ENCODE measurements at places on chromosomes 16 and 17. TPM values are rescaled to one million over a fixed set of nuclear protein-coding genes. Genes with fewer than 3 reads are reported as not detected.

The PRSS21 gene
- not detected for total RNA-seq

The FNDC8 gene
- total RNA-seq = not detected

The KRT34 gene
- 6.7 TPM for total RNA-seq

The OTOP2 gene
- not detected for total RNA-seq

DNA sequence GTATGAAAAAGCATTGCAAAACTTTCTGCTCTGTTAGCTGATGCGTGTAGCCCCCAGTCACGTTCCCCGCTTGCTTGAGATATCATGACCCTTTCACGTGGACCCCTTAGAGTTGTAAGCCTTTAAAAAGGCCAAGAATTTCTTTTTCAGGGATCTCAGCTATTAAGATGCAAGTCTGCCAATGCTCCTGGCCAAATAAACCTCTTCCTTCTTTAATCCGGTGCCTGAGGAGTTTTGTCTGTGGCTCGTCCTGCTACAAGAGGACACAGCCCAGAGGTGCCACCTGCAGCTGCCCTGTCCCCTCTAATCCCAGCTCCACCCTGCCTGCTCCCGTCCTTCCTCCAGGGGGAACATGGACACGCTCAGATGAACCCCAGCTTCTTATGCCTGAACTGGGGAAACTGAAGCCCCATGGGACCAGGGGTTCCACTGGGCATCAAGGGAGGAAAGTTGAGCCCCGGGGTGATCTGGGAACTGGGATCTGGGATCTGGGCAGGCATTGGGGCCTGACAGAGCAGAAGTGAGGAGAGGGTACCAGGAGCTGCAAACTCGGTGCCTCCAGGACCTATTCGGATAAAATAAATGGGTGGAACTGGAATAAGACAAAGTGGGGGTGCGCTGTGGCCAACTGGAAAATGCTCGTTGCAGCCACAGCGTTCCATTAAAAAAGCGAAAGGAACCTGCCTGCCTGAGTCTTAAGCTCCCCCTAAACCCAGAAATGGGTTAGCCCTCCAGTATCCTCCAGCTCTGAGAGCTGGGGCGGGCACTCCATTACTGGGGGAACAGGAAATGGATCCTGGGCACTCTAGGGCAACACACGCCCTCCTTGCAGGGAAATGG lies 19.7 kb downstream of the QPRT start:
- DNase-seq = no peak

- DNase-seq = no peak
Observed at GRCh38 chr16:63806794-63807506, 1314.9 kb downstream of the CDH11 start.

GRCh38 chr16:27773344-27773743 lies 223.4 kb downstream of the KATNIP start:
- DNase-seq = no peak

- no peak for DNase-seq
Observed at GRCh38 chr17:55969562-55970324, 183.5 kb upstream of the ANKFN1 start.

GRCh38 chr17:79670537-79671084 lies 59.8 kb upstream of the RBFOX3 start:
- DNase-seq = no peak

GRCh38 chr16:28317040-28317880 lies 24.9 kb downstream of the SBK1 start:
- DNase-seq = peak; percentile 46

DNA sequence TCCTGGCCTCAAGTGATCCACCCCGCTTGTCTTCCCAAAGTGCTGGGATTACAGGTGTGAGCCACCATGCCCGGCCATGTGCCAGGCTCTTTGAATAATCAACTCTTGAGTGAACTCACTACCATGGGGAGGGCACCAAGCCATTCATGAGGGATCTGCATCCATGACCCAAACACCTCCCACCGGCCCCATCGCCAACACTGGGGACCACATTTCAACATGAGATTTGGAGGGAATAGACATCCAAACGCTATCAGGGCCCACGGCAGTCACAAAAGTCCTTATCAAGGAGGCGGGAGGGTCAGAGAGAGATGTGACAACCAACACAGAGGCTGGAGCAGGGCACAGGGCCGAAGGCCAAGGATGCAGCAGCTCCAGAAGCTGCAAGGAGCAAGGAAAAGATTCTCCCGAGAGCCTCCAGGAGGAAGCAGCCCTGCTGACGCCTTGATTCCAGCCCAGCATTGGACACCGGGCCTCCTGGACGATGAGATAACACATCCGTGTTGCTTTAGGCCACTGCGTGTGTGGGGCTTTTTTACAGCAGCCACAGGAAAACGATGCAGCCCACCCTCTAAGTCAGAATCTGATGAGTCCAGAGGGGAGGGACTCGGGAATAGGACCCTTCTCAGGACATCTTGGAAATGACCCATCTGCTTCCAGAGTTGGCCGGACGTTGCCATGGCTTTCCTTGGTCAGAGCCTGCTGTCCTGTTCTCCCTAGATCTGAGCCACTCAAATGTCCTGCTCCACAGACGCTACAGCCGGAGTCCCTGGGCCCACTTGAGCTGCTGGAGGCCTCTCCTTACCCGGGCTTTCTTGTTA lies 47.3 kb upstream of the CMIP start:
- DNase-seq = no peak

Measured in M059J (cell line).